H4 (cell line): ENCODE measurements at places on chromosomes 16 and 17.
A peak's percentile ranks its signal among the peaks of the same experiment; 100 is the strongest.

- peak; percentile 37 for DNase-seq
Measured at GRCh38 chr17:55635253-55635914, 87.3 kb downstream of the TMEM100 start.

GRCh38 chr16:54938212-54939028, 7.8 kb downstream of the IRX5 start:
- DNase-seq = no peak

- DNase-seq = no peak
Measured at GRCh38 chr16:56120447-56121155, 70.7 kb upstream of the GNAO1 start.

DNA sequence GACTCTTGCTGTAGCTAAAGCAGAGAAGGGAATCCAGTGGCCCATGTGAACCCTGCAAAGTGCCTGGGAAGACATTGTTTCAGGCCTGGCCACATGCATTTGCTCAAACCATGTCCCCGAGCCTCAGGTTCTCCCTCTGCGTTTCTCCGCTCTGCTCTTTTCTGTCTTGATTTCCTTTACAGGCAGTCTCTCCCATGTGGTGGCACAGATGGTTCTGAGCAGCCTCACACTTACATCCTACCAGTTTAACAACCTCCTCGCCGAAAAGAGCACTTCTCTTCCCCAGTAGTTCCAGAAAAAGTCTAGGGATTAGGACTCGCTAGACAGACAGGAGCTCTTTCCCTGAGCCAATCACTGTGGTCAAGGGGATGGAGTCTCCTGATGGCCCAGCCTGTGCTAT, 28.3 kb upstream of the MYH10 start:
- no peak for DNase-seq

GRCh38 chr16:84496991-84497390, 7.5 kb downstream of the MEAK7 start:
- DNase-seq = no peak

DNA sequence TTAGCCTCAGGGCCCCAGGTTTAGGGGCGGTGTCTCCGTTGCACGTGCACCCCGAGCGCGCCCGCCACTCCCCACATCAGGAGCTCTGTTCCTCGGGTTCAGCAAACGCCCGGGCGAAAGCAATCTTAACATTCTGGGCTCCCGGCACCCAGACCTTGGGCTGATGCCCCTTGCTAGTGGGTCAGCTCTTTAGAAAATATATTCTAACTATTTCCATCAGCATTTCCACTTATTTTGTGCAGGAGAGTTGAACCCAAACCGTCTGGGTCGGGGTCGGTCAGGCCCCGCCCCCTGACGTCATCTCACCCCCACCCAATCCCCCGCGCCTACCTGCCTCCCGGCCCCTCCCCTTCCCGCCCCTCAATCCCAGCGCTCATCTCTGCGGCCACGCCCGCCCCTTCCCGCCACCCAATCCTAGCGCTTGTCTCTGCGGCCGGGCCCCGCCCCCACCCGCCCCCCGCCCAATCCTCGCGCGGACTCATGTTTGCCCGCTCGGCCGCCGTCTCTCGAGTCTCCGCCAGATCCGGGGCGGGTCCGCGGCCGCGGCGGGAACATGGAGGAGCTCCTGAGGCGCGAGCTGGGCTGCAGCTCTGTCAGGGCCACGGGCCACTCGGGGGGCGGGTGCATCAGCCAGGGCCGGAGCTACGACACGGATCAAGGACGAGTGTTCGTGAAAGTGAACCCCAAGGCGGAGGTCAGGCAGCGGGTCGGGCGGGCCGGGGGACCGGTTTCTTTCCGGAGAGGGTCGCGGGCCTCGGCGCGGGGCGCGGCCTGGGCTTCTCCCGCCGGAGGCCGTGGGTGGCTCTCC, at the start of gene FN3KRP:
Gene FN3KRP, plus strand, starts transcription at position 504 of the 808 bp plus-strand sequence. Its CDS starts 50 bp downstream, at position 554.
- DNase-seq = peak; percentile 80

GRCh38 chr17:10087355-10087754, 111.1 kb downstream of the GAS7 start:
- DNase-seq = no peak

- no peak for DNase-seq
Measured at GRCh38 chr16:77077256-77077922, 113.6 kb upstream of the MON1B start.

- no peak for DNase-seq
Measured at GRCh38 chr17:6105649-6106007, 35.4 kb downstream of the WSCD1 start.

GRCh38 chr17:68853439-68853838, 101.8 kb downstream of the ABCA8 start:
- DNase-seq = no peak

DNA sequence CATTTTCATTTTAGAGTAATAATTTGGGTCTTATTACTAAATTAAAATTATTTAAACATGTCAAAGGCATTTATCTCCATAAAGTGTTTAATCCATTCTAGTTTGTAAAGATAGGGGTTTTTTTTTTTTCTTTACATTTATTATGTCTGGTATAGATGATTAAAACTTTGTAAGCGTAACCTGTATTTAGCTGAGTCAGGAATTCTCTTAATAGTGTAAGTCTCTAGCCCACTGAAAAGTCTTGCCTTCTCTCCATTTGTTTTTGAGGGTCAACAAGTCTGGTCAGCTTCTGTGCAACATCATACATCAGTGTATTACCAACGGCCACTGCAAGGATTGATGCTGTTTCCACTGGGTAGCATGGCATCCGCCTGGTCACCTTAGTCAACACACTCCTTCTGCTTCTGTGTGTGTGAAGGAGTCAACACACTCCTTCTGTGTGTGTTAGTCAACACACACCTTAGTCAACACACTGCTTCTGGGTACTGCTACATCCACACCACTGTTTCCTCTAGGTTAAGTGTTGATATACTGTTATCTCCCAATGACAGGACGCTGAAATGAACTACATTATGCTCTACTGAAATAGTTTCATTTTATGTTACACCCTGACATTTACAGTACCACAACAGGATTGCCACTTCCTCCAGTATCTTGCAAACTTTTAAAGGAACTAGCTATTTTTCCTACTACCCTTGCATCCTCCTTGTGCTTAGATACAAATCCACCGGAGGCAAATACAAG, 37.3 kb upstream of the VWA3A start:
- DNase-seq = no peak

- no peak for DNase-seq
Measured at GRCh38 chr17:49730078-49730784, 22.5 kb upstream of the SLC35B1 start.

- DNase-seq = no peak
Measured at GRCh38 chr16:21986692-21987246, 14.1 kb downstream of the PDZD9 start.

GRCh38 chr17:51733166-51733565, 425.3 kb downstream of the CA10 start:
- DNase-seq = no peak

GRCh38 chr16:65981057-65981456, 385.4 kb upstream of the CDH5 start:
- no peak for DNase-seq
